ENCODE measurements at places on chromosomes 4 and X.

DNA sequence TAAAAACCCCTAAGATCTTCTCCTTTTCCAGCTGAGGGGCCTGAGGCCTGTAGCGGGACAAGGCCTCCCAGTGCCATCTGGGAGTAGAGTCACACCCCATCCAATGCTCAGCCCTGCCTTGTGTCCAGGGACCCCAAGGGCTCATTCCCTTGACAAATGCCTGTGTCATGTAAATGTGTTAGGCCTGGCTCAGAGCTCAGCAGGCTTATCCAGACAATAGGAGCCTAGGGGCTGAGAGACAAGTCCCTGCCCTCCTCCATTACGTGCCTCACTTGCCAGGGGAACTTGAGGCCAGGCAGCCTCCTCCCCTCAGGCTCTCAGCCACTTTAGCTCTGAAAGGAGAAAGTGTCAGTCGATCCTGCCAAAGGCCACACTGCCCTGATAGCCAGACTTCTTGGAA lies 166.8 kb upstream of the MAMLD1 start:
- no peak for DNase-seq

- DNase-seq = no peak
These were observed 18.6 kb downstream of the TBC1D1 start for GRCh38 chr4:37909332-37910090.

DNA sequence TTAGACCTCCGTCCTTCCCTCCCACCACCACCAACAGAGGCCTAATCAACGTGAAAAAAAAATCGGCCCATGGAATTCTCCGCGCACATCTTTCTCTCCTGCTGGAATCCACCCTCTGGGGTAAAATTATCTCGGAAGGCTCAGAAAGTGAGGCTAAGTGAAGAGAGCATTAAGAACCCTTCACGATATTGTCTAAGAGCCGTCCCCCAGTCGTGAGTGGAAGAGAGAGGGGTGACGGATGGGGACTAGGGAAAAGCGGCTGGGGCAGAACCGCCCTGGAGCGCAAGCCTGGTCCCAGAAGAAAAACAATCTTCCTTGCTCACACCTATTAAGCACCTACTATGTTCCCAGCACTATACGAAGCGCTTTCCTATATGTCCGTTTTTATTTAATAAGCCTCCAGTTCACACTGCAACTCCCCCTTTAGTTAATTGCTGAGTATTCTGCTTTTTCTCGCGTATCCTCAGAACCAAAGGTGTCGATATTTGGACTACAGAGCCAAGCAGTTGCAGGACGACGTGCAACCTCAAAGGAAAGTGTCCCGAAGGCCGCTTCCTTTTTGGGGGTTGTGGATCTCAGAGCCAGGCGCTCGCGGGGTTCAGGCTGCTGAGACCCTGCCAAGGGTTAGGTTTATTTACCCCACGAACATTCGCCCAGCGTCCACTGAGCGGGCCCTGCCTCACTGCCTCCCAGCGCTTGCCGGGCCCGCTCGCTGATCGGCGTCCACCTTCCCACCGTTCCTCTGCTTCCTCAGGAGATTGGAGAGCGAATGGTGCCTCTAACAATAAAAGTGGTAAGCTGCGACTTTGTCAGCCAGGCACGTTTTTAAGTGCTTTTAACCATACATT lies 889 bp downstream of the MGARP start:
- no peak for DNase-seq

GRCh38 chrX:44343412-44344141 lies at the start of gene EFHC2:
TSS of gene EFHC2 (minus strand) at chrX:44343672. CDS start at chrX:44343588, 84 bp downstream.
- peak; percentile 21 for DNase-seq

GRCh38 chr4:120692964-120693363 lies 229.6 kb downstream of the PRDM5 start:
- DNase-seq = no peak

DNA sequence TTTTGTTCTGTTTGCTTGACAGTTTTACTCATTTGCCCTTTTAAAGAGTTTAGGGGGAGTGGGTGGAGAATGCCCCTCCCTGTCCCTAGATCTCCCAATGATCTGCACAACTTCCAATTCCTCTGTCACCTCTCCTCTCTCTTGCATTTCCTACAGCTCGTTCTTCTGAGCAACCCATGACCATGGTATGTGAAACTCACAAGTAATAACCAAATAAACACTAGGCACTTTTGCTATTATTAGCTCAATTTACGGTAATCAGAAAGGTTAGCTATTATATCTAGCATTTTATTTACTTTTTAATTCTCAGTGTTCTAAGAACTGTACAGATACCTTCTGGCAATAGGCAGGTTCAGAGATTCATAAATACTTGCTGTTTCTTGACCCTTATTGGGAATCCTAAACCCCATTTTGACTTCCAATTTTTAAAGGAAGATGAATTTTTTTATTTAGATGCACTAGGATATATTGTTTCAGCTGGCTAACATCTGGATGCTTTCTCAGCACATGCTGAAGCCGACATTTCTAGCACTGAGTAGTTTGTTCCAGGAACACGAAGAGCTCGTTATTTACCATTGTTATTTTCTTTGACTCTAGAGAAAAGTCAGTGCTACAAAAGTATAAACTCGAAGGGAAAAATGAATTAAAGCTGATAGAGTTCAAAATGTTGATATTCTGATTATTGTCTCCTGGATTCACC lies 194.7 kb upstream of the TLL1 start:
- DNase-seq = no peak

DNA sequence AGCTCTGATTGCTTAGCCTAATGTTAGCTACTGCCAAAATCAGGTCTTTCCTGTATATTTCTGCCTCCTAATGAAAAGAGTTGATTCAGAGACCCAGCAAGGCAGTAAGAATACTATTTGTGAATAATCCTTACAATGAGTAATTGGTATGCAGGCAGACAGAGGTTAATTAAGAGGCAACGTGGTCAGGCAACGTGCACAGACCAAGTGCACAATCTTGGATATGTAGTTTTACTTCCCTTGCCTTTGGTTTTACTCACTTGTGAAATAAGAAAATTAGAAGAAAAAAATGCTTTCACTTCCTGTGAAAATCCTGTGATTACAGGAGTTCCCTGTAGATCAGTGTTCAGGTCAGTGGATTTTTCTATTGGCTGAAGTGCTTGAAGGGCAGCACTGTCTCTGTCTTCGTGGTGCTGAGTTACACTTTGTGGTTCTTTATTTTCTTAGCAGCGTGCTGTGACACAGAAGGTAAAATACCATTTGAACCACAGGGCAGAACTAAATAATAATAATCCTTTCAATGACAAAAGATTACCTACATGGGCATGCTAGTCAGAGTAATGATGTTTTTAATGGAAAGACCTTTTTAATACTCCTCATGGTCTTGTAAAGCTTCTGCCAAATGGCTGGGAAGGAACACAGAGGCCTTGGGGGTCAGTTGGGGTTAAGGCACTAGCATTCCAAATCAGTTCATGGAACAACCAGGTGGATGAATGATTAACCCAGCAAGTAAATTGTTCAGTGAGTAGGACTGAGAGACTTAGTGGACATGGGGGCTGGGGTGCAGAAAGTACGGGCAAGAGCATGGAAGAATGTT lies 430.9 kb downstream of the MAPK10 start:
- no peak for DNase-seq

DNA sequence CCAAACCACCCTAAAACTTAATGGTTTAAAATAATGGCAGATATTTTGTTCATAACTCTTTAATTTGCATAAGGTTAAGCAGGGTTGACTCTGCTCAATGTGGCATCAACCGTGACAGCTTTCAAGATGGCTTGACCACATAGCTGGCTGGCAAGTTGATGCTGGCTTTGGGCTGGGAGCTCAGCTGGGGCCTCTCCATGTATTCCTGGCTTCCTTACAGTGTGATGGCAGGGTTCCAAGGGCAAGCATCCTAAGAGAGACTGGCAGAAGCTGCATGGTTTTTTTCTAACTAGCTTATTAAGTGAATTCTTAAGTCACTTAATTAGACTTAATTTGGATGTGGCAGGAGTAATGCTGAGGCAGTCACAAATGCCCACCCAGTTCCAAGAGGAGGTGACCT lies 4.5 kb downstream of the RP2 start:
- DNase-seq = no peak

- DNase-seq = no peak
These were observed 203.9 kb downstream of the SOWAHB start for GRCh38 chr4:76694056-76694455.

DNA sequence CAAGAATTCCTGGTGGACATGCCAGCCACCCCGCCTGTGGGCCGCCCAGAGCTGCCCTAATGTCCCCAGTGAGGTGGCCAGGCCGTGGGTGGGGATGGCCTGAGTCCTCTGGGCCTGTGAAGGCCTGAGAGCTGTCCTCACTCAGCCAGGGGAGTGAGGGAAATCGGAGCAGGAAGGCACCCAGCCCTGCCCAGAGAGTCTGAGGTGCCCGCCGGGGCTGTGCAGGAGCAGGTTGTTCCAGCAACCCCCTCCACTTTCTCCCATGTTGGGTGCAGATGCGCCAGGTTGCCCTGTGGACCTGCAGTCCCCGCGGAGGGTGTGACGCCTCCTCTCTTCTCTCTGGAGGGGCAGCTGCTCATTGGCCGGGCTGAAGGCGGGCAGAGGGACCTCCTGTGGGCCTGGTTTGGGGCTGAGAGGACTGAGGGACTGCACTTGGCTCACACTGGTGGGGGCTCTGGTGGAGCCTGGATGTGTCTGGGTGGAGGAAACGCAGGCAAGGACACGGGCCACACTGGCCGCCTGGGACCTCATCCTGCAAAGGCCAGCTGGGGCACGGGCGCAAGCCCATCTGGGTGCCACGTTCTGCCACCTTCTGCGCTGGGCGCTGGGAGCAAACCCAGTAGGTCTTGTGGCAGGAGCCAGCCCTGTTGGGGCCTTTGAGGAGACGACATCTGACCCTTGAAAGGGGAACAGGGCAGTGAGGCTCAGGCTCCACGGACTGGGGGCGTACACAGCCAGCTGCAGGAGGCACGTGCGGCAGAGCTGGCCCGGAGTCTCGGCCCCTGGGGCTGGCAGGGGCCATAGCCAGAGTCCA lies 14.0 kb downstream of the DOK7 start:
- no peak for DNase-seq

DNA sequence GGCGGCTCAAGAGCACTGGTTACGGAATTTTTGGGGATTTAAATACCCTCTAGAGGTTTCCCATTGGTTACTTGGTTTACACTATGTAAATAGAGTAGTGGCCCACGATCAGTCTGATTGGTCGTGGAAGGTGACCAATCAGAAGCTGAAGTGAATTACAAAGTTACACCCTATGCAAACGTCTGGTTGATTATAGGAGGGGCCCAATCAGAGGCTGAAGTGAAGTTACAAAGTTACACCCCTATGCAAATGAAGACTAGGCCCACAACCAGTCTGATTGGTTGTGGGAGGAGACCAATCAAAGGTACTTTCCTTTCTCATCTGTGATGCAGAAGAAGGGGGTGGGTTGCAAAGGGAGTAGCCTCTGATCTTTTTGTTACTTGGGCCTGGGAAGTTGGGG lies 45.1 kb upstream of the HSD17B10 start:
- DNase-seq = no peak

DNA sequence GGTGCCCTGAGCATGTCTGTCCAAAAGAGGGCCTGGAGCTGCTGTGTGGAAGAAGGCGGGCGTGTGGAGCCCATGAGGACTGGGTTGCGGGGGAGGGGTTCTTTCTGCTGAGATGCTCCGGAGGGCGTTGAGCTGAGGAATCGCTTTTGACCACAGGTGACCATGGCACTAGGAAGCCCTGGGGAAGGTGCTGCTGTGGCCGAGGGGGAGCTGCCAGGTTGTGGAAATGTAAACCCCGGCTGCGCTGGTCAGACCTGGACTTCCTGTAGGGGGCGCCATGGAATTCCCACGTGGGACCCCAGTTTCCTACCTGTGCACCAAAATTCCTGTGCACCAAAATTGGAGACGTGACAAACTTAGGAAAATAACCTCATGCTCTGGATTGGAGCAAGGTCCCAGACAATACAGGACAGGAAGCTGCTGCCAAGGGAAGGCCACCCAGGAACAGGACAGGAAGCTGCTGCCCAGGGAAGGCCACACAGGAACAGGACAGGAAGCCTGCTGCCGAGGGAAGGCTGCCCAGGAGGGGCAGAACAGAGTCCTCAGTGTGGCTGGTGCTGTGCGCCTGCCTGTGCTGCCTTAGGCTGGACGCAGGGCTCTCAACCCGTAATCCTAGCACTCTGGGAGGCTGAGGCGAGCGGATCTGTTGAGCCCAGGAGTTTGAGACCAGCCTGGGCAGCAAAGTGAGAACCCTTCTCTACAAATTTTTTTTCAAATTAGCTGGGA lies 28.4 kb upstream of the UVSSA start:
- no peak for DNase-seq

GRCh38 chr4:147830987-147831386 lies 99.1 kb downstream of the ARHGAP10 start:
- no peak for DNase-seq

DNA sequence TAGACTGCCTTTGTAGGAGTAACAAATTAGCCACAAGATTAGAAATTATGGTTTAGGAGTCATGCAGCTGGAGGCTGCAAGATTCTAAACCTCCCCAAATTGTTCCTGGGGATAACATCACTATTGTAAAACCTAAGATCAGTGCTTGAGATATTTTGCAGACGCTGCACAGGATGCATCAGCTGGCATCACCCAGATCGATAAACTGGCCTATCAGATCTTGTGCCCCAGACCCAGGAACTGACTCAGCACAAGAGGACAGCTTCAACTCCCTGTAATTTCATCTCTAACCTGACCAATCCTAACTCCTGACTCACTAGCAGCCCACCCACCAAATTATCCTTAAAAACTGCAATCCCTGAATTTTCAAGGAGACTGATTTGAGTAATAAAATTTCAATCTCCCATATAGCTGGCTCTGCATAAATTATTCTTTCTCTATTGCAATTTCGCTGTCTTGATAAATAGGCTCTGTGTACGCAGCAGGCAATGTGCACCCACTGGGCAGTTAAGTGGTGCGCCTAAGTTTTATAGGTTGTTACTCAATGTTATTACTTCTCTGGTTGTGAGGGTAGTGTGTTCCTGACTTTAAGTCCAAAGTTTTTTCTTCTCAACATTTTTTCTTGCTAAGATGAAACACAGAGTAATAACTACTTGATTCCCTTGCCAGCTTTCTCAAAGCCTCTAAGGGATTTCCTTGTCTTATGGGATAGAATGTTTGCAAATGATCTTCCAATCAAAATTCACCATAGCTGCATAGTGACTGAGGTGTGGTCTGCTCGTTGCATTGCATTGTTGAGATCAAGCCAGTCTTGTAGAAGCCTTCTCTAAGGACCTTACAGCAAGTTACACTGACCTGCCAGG lies 312.3 kb upstream of the DKK2 start:
- DNase-seq = no peak

DNA sequence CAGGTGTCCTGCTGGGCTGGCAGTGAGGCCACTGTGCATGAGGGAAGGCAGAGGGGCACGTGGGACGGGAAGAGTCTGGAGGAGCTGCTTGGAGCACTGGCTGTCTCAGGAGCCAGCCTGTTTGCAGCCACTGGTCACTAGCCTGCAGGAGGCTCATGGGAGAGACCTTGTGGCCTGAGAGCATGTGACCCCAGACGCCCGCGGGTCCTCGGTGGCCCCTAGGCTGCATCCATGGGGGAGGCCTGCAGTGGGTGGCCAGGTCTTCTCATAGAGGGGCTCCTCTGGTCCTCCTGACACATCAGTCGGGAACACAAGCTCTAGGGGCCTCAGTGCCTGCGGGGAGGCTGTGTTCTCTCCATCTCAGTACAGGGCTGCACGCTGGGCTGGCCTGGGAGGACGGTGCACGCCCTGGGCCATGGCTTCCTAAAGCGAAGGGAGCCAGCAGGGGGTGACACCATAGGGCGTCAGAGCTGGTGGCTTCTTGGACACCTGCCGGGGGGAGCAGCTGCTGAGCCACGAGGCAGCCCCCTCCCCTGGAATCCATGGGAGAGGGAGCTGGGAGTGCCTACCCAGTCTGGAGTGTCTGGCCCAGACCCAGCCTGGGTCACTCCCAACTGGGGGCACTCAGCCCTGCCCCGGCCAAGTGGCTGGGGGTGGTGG lies 12.3 kb downstream of the NAT8L start:
- no peak for DNase-seq

GRCh38 chrX:47863187-47863586 lies 26.5 kb downstream of the ZNF81 start:
- no peak for DNase-seq

Data from stimulated activated CD4-positive, alpha-beta T cell treated with anti-CD3 and anti-CD28 coated beads, TNF-alpha, amount 100 ng/mL, for 48 hours (primary cell).